GM12864 (cell line): ENCODE measurements at places on chromosomes 5 and 9.

DNA sequence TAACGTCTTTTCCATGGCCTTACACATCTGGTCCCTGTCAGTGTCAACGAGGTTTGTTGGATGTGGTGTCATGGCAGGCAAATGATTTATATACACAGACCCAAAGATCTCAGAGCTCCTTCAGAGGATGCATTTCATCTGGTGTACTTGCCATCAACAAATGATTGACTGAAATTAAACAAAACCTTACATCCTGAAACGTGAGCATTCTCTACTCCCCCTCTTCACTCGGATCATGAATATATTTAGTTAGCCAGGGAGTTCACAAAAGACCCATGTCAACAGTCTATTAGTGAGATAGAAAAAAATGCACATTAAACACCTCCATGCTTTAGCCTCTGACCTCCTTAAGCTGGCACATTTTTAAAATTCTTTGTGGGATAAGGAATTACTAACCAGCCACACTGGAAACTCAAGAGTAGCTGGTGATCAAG, 215.6 kb downstream of the EFNA5 start:
- DNase-seq: no peak

DNA sequence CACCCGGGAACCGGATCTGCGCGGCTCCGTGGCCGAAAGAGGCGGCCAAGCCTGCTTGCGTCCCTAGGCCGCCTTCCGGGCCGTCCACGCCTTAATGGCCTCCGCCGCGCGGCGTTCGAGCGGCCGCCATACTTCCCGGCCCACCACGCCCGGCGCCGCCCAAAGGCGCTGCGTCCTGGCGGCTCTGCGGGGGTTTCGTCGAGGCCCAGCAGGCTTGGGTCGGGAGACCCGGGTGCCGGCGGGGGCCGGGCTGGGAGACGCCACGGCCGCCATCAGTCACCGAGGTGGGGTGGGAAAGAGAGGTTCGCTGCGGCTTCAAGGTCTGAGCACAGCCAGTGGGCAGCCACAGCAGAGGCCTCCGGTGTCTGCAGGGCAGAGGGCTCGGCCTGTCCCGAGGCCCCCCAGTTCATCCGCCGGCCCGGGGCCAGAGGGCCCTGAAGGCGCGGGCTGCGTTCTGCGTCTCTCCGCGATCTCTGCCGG, 545.8 kb upstream of the CDH10 start:
- DNase-seq: no peak

DNA sequence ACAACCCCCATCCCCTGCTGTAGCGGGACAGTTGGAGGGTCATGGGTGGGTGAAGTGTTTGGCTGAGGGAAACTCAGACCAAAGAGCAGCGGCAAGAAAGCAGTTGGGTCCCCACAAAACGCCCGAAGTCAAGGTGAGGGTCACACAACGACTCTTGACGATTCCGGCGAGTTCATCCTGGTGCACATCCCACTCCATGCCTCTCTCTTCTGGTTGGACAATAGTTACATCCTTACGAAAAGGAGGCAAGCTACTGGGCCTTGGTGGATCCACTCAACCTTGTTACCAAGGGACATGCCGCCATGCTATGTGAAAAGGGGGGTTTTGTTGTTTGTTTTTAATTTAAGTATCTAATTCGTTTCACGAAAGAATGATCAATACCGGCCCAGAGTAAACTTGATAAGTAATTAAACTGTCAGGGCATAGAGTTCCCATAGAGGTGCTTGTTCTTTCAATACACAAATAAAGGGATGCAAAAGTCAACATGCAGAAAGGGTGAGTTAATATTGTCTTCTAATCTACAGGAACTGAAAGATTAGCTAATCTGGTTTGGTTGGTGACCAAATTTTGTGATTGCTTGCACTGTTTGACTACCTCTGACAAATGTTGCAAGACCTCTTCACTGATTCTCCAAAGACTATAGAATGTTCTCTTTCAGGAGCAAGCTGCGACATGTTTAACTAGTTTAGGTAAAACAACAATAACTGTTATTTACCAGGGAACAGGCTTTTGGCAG, 732 bp upstream of the SMIM15 start:
- no peak for DNase-seq

GRCh38 chr9:96382175-96382574, 1.3 kb downstream of the SLC35D2 start:
- no peak for DNase-seq

DNA sequence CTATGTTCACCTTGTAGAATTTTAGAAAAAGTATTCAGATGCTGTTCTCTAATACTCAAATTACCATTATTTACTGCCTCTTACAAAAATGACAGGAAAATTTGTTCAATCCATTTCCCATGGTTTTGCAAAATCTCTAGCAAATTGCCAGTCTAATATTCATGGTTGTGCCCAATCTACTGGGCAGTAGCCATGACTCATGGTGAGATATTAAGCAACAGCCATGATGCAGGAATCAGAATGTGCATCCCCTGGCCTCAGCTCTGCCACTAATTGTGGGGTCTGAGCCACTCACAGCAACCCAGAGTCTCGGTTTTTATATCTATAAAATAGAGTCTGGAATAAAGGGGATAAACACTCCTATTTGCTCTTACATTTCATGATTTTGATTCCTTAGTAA, 353.6 kb downstream of the DEPDC1B start:
- DNase-seq: no peak

DNA sequence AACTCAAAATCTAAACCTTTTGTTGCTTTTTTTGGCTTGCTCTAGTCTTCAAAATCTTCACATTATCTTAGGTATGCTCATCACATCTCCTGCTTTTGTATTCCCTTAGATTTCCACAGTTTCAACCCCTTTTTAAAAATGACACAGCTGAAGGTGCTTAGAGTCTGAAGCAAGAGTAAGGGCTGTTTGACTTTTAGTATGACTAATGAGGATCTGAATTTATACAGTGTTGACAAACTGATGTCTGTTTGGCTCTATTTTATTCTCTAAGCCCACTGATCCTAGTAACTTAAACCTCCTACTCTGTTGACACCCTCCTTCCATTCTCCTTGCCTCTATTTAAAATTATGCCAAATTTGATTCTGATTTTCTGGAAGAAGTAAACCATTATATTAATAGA, 200.1 kb downstream of the MCTP1 start:
- no peak for DNase-seq

DNA sequence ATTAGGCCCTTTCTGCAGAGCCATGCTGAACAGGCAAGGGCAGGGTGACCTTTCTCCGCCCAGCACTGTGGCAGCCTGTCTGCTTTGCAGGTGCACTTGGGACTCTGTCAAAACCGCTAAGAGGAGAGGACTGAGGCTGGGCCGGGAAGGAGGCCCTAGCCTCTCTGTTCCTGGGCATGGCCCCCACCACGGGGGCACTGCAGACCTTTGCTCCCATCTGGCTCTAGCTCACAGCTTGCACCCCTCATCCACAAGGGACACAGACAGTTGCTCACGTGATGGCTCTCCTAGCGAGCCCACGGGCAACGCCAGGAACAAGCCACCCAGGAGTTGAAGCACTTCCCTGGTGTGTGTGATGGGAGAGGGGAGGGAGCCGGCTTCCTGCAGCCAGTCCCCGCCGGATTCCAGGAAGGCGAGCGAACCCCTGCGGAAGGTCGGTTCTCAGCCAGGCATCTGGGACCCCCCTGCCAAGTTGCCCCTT, 43.0 kb upstream of the FCN1 start:
- no peak for DNase-seq
